ENCODE measurements at places on chromosomes 13 and 19.

DNA sequence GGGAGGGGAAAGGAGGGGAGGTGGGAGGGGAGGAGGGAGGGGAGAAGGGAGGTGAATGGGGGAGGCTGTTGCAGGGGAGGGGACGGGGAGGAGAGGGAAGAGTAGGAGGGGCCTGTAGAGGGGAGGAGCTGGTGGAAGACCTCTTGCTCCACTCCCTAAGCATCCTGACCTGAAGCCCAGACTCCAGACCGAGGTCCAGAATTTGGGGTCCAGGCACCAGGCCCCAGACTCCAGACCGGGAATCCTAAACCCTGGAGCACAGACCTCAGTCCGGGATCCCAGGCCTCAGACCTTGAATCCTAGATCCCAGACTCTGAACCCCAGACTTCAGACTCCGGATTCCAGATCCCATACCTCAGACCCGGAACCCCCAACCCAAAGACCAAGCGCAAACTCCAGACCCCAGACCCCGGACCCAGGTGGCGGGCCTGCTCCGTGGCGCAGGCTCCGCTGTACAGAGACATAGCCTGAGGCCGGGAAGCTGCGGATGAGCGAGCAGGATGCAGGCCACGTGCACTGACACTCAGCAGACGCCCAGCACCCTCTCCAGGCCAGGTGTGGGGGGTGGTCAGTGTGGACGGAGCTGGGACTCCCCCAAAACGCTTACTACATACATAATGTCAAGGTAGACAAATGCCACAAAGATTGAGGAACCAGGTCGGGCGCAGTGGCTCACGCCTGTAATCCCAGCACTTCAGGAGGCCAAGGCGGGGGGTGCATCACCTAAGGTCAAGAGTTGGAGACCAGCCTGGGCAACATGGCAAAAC lies 710 bp upstream of the BTBD2 start:
- DNase-seq: peak; percentile 61

DNA sequence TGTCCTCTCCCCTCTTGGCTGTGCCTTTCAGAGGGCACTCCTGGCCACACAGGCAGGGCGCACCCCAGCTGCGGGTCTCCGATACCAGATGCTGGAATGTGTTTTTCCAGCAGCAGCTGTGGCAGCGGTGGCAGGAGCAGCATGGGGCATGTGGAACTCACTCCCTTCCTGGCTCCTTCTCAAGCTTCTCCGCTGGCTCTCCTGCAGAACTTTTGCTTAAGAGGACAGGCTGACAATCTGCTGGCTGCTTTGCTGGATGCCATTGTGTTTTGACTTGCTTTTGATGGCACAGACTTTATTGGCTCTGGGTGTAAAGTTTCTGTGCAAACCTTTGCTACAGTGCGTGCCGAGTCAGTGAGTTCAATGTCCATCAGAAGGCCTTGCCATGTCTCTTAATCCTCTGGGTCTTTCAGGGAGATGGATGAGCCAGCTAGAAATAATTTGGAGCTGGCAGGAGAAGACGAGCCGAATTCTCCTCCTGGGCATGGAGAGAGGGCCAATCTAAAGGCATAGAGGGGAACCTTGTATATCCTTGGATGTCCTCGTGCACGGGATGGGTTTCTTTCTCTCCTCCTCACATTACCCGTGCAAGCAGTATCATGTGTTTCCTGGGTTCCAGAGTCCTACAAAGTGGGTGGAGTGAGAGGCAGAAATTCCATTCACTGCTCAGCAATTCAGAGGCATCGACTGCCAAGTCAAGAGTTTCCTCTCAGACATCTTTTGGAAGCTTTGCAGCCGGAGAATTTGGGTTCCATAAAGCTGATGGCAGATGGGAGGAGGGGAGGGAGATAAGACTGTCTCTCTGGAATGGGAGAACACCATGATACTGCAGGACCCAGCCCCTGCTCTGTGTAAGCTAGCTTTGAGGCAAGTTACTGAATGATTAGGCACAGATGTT lies 231.2 kb downstream of the FGF9 start:
- DNase-seq: peak; percentile 70

DNA sequence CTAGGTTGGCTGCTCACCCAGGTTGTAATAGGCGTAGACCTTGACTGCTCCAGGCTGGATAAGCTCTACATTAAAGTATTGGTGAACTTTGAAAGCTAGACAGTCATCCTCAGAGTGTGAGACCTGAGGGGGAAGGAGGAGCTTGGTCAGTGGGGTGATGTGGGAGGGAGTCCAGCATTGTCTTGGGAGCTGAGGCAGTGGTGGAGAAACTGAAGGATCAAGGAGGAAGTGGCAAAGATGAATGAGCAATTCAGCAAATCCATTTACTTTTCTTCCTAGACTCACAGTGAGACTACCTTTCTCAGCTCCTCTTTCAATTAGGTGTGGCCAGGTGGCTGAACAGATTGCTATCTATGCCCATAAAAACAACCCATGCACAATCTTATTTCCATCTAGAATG lies 10.2 kb upstream of the TNFSF14 start:
- no peak for DNase-seq

- no peak for DNase-seq
Observed at GRCh38 chr13:99414048-99414995, 87.0 kb upstream of the TM9SF2 start.

DNA sequence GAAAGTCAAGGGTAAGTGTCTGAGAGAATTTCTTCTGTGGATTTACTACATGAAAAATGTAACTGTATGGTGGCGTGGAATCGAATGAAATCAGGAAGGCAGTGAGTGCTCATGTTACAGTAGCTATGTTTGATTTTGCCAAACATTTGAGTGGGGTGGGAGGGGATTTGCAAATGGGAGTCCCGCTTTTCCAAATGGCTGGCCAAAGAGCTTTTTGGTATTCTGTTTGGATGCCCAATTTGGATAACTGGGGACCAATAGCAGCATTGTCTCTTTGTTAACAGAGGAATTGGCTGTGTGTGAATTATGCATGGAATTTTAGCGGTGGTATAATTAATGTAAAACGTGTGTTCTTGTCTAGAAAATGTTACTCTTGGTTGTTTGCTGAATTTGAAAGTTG lies 17.8 kb downstream of the HNRNPM start:
- no peak for DNase-seq

DNA sequence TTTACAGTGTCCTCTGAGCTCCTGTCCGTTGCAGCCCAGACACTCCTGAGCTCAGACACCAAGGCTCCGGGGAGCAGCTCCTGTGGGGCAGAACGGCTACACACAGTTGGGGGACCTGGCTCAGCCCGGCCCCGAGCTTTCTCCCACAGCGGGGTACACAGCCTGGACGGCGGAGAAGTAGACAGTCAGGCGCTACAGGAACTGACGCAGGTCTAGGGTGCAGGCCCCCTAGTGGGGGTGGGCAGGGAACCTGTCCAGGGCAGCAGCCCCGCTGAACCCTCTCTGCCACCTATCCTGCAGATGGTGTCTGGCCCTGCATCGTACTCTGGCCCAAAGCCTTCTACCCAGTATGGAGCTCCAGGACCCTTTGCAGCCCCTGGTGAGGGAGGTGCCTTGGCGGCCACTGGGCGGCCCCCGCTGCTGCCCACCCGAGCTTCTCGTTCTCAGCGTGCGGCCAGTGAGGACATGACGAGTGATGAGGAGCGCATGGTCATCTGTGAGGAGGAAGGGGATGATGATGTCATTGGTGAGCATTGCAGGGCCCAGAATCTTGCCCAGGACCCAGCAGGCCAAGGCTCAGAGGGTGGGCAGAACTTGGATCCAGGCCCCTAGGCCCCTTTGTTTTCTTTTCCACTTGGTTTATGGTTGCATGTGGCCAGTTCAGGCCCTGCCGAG lies 12.9 kb upstream of the PRR19 start:
- DNase-seq: no peak

- DNase-seq: no peak
Observed at GRCh38 chr13:49833402-49833801, 40.9 kb upstream of the KPNA3 start.

- no peak for DNase-seq
Observed at GRCh38 chr19:39165857-39166256, 30.9 kb upstream of the NCCRP1 start.

DNA sequence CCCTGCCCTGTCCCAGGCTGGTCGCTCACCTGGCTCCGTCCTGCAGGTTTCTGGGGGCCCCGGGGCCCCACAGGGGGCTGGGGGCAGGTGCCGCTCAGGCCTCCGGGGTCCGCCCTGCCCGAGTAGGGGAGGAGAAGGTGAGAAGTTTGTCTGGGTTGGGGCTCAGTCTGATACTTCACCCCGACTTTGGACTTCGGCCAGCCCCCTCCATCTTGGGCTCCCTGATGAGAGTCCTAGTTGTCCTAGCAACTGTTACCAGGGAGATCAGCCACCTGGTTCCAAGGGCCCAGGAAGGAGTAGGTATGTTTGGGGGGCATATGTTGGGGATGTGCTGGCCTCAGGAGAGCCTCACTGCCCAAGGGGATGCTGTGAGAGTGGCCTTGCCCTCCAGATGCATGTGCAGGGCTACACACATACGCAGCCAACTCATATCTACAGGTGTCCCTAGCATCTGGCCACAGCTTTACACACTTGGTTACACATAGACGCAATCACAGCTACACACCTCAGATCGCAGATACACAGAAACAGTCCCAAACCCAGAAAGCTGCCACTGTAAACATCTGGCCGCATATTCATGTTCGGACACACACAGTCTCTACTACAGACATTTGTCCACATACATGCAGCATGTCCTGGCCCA lies 3.4 kb downstream of the NUMBL start:
- no peak for DNase-seq

DNA sequence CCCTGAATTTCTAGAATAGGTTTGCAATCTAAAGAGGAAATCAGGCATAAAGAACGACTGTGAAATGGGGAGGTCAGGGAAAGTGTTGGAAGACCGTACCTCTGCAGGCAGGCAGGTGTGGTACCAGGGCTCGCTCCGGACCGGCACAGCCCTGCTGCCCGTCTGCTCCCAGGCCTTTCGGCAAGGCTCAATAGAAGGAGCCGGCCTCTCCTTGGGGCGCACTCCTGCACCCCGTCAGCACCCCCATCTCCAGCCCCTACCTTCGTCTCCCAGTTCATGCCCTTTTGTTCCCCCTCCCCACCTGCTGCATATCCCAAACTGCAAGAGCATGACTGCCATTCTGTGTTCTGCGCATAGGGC lies 139.8 kb upstream of the SOX1 start:
- DNase-seq: no peak

- DNase-seq: no peak
Observed at GRCh38 chr13:109602356-109602755, 184.0 kb downstream of the IRS2 start.

GRCh38 chr19:46994141-46994686 lies 25.4 kb upstream of the NPAS1 start:
- no peak for DNase-seq

DNA sequence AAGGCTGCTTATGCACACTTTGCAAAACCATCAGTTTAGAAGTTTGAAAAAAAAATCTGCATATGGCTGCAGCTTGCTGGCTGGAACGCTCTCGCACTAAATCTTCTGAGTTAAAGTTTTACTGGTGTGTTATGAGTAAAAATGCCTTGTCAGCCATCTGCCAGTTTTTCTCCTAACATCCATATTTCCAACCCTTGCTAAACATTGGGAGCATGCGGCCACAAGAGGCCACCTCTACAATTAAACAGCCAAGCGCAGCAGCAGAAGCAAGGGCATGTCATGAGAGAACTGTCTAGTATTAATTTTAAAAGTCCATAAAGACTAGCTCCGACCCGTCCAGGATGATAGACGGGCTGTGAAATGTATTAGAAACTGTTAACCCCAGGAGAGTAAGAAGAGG lies 248.3 kb downstream of the TSHZ3 start:
- peak; percentile 58 for DNase-seq

DNA sequence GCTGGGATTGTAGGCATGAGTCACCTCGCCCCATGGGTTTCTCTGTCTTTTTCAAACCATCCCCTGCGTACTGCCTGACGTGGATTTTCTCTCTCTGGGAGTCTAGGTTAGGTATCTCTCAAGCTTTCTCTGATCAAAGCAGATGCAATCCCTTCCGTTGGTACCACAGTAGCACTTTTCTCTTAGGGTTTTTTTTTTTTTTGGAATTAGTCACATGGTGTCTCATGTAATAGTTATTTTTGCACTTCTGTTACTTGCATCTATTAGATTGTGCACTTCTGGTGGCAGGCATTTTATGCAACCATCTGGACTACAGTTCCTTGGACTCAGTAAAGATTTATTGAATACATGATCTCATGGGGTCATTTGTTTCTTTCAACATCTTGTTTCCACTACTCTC lies 72.1 kb downstream of the GPC6 start:
- DNase-seq: no peak

- no peak for DNase-seq
Observed at GRCh38 chr19:40616941-40617340, 15.8 kb downstream of the LTBP4 start.

- no peak for DNase-seq
Observed at GRCh38 chr19:50328224-50328872, 829 bp downstream of the KCNC3 start.

DNA sequence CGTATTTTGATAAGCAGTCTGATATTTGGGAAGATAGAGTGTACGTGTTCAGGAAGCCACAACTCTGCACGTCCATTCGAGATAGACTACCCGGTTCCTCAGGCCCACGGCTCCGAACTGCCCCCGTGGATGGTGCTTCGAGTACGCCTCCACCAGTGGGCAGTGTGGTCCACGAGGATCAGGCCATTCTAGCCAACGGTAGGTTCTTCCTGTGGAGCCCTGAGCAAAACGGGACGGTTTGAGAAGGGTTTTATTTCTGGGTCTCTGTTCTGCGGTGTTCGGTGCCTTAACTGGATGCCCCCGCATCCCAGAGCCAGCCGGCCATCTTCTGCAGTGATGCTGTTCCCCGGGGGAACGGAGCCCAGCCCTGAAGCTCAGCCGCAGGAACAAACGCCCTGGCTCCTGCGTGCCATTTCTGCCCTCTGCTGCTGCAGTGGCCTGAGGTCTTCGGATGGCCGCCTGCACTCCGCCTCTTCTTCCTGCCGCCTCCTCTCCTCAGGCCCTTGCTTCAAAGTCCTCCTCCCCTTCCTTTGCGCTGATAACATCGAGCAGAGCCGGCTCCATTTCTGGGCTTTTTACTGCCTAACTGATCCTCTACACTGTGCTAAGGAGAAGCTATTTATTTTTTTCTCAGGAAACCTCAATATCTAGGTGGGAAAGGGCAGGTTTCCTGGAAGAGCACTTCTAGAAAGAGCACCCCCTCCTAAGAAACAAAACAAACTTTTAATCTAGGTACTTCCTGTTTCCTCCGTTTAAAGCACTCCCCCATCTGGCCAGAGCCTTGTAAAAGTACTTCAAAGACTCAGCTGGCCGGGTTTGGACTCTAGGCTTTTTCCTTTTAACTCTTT lies 36.2 kb upstream of the SLC46A3 start:
- no peak for DNase-seq

DNA sequence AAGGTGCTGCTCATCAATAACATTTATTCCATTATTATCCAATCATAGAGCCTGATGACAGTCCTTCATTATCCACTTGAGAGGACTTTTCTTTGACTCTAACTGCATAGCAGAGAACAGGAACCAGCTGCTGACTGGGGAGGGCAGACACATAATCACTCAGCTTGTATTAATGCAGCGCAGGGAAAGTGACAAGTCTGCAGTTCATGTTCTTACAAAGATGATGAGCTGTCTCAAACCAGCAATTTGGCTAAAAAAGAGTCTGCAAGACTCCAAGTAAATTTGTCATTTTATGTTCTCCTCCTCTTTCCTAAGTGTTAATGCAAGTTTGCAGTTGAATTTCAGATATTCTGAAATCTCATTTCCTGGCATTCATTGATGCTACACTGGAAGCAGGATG lies 40.0 kb upstream of the CBY2 start:
- DNase-seq: peak; percentile 84
